SJSA1 (cell line): ENCODE measurements at places on chromosomes 7 and 10. TPM values are rescaled to one million over a fixed set of nuclear protein-coding genes. Genes with fewer than 3 reads are reported as not detected.

DNA sequence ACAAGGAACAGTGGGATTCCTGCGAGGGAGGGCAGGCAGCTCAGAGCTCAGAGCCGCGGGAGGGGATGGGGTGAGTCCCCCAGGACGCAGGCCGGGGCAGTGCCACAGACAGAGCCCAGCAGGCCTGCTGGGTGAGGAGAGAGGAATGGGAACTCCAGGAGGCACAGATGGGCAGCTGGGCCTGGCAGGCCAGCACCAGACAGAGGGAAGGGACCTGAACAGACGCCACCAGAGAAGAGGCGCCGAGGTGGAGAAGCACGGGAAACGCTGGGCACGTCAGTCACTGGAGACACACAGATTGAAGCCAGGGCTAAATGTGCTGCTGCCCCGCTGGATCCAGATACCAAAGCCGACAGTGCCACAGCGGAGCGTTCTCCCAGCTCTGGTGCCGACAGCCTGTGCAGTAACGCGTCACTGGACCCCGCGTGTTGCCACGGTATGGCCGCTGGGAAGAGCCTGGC lies 225.8 kb downstream of the MAD1L1 start:
- no peak for DNase-seq
- H3K4me1 ChIP-seq, result no peaks in the 10 kb centered on the region
- no peak overlapping the region for H3K4me3 ChIP-seq
- no peaks in the 10 kb centered on the region for H3K36me3 ChIP-seq
- H3K27me3 ChIP-seq, result no peaks in the 10 kb centered on the region
- no peak overlapping the region for H3K27ac ChIP-seq

DNA sequence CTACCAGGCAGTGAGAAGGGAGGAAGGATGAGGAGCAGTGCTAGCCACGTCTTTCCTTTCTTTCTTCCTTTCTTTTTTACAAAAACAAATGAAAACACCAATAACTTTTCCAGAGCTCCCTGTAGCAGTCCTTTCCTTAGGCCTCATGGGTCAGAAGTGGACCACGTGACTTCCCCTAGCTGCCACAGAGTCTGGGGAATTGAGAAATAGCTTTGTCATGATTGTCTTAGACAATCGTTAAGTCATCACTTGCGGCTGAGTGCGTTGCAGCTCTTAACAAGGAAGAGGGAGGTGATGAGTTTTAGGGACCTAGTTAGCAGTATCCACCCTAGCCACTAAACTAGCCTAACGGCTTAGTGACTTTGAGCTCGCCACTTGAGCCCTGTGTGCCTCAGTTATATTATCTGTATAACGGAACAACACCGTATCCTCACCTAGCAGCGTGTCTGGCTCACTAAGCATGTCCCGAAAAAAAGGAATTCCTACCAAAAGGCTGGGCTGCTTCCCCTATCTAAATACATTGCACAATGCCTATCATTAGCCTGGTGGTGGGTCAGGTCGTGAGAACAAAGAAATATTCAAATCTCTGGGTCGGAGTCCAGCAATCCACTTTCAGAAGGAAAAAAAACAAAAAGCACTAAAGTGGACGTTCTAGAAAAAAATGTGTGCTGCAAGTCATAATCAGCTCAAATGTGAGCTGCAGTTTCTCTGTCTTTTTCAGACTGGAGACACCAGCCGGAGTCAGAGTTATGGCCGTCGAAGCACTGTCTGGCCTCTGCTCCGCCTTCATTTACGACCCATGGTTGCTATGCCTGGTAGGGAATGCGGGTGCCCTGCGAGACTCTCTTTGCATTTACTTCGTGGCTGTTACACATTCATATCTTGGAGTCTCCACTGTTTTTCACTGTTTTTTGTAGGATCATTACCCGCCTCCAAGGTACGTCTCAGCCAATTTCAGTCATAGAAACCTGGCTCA lies 338.5 kb upstream of the FOXK1 start:
- no peak overlapping the region for H3K4me3 ChIP-seq
- no peaks in the 10 kb centered on the region for H3K36me3 ChIP-seq
- no peaks in the 10 kb centered on the region for H3K27me3 ChIP-seq
- no peak overlapping the region for H3K27ac ChIP-seq
- no peaks in the 10 kb centered on the region for H3K4me1 ChIP-seq
- DNase-seq, result no peak

The SLC13A4 gene
- total RNA-seq, result not detected in 2 replicates

The ARID5B gene
- 15.5 and 34.0 TPM in 2 replicates for total RNA-seq

The TMEM209 gene
- total RNA-seq, result 15.6 and 24.6 TPM in 2 replicates
